ENCODE measurements at places on chromosomes 4 and X. TPM values are rescaled to one million over a fixed set of nuclear protein-coding genes. Genes with fewer than 3 reads are reported as not detected.

DNA sequence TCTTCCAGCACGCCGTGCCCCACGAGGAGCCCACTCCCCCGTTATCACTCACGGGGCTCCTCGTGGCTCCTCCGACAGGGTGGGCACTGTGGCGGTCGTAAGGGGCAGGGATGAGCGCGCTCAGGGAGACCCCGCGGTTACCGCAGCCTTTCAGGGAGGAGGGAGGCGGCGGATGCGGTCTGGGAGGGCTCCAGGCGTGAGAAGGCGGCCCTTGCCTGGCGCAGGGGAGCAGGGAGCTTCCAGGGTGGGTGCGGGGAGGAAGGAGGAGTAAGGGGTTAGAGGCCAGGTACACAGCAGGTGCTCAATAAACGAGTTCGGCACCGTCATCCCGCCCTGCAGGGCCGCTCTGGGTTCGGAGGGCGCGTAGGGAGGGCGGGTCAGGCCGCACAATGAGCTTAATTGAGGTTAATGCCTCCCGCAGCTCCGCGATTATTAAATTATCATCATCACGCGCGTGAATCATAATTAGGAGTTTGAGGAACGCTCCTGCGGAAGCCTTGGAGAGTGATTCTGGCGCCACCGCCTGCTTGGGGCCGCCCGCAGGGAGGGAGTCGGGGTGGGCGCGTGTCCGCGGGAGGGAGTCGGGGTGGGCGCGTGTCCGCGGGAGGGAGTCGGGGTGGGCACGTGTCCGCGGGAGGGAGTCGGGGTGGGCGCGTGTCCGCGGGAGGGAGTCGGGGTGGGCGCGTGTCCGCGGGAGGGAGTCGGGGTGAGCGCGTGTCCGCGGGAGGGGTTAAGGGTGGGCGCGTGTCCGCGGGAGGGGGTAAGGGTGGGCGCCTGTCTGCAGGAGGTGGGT is 7.6 kb upstream of the NKX1-1 start:
- no peak for DNase-seq

DNA sequence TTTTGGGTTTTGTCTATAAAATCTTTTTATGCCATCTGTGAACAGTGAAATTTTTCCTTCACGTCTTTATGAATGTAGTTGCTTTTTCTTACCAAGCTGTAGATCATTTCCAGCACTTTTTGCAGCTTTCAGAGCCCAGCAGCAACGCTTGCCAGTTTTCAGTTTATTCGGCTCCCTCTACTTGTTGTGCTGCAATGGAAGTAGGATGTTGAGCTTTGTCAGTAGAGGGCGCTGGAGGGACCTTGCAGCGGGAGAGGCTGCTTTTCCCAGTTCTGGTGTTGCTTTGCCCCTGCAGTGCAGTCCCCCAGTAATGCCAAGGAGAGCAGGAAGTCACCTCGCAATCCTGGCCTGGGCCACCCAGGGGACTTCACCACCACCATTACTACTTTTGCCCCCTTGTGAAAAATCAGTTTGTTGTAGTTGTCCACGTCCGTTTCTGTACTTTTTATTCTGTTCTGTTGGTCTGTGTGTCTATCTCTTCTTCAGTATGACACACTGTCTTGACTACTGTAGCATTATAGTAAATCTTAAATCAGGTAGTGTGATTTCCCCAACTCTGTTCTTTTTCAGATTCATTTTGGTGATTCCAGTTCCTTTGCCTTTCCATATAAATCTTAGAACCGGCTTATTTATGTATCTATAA is 21.8 kb downstream of the CMC4 start:
- DNase-seq, result peak; percentile 29

The KLB gene
- 0.27 TPM for polyA plus RNA-seq

The CPE gene
- polyA plus RNA-seq, result 89.0 TPM

The SLC10A3 gene
- 20.0 TPM for polyA plus RNA-seq
